Right lobe of liver (tissue), 6 donors: ENCODE measurements at places on chromosomes 2 and 18.

DNA sequence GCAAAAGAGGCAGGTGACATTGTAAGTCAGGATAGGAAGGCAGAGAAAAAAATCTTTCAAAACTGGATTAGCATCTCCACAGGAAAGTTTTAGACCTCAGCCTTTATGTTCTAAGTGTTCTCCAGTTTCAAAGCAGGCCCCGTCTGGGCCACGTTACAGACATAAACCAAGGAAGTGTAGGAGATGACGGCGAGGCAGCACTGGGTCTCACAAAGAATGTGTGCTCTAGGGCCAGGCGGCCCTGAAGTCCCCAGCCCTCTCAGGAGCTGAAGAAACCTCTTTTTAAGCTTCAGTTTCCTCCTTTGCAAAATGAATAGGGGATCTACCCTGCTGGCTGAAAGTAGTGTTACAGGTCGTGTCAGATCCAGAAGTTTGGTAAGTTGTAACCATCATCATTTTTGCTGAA lies 81.7 kb downstream of the SPRED2 start:
- no peak for DNase-seq

GRCh38 chr2:119352357-119352756 lies 14.3 kb downstream of the C2orf76 start:
- DNase-seq = no peak

GRCh38 chr2:228673876-228674554 lies 492.5 kb upstream of the SPHKAP start:
- DNase-seq = no peak

DNA sequence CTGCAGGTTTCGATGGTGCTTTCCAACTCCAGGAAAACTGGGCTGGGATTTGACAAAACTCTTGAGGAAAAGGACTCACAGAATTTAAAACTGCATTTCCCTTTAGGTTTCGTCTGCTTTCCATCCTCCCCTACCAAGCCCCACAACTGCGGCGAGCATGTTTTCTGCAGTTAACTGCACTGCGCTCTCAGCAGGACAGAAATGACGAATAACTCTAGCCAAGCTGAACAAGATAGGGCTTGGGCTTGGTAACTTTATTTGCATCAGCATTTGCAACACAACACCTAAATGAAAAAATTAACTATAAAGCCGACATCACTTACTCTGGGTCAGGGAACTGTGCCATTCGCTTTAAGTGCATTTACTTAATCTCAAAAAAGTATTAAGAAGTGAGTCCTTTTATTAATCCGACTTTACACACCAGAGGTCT lies 669 bp upstream of the PIKFYVE start:
- no peak for DNase-seq

- DNase-seq = no peak
Measured at GRCh38 chr2:23588106-23588505, 203.1 kb downstream of the KLHL29 start.

GRCh38 chr2:121608967-121609366 lies 40.3 kb downstream of the CLASP1 start:
- DNase-seq = no peak

DNA sequence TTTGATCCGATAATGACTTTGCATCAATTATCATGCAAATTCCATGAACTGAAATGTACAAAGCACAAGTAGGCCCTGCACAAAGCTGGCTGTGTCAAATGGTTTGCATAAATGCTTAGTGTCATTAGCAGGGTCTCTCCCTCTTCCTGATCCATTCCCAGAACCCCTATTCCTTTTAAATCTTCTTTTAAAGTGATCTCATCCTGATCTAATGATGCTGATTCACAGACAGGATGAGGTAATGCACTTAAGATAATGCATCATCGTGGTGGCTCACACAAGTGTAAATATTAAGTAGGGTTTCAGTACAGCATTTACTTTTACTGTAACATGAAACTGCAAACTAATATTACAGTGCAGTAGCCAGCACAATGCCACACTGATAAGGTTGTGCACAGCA lies 304.8 kb upstream of the SOX11 start:
- no peak for DNase-seq
